ENCODE measurements at places on chromosomes 2 and 18. TPM values are rescaled to one million over a fixed set of nuclear protein-coding genes. Genes with fewer than 3 reads are reported as not detected.

DNA sequence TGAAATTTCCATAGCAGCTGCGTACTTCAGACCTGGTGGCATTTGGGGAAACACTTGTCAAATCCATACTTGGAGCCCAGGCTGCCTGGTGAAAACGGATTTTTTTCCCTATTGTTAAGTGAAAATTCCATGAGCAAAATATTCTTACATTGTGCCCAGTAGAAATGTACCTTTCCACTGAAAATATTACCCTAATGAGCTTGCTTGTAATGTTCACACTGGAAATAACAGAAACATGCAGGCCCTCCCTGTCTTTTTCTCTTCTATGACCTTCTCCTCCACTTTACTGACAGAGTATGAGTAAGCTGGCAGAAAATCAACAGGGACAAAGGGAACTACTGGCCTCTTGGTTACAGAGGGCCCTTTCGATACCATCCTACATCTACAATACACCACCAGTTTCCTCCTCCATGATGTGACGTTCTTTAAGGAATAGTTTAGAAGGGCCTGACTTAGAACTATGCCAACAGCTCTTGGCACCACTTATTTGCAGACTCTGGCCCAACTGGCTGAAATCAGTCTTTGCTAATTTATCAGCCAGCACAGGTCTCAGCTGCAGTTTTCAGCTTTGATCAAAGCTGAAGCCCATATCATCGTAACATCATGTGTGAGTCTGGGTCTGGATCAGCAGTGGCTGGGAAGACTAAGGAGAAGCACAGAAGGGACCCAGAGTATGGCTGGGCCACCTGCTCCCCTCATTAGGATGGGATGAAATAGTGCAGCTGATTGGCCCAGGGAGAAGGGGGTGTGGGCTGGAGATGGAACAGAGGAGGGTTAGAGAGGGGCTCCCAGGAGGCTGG, 272.2 kb upstream of the ID2 start:
- DNase-seq: no peak

DNA sequence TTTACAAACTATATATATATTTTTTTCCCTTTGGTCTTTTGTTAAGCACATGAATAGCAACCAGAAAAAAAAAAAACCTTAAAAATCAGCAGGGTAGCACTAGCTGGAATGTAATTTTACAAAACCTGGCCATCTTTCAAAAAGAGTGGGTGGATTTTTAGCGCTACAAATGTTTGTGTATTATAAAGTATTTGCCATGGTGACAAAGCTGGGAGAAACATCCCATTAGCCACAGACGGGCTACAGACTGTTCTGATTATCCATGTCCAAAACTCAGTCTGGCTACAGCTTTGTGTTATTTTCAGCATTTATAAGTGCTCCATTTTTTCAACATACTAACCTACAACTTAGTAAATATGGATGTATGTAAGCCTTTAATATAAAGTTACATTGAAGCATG, 249.5 kb upstream of the TANK start:
- DNase-seq: no peak

DNA sequence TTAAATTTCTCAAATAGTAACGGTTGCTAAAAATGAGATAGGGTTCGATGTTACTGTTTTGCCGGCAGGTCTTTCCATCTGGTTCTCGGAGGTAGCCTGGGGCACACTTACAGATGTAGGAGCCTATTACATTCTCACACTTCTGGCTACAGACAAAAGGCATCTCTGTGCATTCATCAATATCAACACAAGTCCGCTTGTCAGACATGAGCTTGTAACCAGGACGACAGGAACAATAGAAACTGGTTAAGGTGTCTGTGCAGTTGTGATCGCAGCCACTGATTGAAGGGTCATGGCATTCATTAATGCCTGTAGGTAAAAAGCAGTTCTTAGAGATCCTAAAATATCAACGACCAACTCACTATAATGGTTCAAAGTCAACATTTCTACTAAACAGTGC, 116.3 kb downstream of the DHRS9 start:
- DNase-seq: no peak

DNA sequence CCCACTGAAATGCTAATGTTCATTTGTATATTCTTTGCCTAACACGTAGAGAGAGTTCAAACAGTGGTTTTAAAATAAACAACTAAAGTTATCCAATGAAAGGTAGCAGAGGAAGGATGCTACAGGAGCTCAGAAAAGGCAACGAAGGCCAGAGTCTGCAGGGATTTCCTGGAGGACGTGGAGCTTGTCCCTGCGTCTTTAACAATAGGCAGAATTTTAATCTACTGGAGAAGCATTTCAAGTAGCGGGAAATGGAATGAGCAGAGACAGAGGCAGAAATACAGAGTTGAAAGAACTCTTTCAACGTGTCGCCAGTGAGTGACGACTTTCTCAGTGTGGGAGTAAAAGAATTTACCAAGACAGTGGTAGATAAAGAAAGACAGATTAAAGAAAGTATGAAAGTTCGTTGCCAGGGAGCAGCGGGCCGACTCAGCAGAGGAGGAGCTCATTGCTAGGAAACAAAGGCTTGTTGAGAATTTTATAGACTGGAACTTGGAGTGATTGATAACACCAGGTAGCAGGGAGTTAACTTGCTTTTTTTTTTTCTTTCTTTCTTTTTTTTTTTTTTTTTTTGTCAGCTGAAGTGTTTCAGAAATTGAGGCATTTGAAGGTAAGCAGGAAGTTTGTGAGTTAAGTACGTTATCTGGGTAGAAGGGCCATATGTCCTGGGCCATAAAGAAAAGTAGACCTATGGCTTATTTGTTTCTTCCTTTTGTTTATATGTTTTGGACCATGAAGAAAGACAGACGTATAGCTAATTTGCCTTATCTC, 625 bp upstream of the NBAS start:
- DNase-seq: no peak

DNA sequence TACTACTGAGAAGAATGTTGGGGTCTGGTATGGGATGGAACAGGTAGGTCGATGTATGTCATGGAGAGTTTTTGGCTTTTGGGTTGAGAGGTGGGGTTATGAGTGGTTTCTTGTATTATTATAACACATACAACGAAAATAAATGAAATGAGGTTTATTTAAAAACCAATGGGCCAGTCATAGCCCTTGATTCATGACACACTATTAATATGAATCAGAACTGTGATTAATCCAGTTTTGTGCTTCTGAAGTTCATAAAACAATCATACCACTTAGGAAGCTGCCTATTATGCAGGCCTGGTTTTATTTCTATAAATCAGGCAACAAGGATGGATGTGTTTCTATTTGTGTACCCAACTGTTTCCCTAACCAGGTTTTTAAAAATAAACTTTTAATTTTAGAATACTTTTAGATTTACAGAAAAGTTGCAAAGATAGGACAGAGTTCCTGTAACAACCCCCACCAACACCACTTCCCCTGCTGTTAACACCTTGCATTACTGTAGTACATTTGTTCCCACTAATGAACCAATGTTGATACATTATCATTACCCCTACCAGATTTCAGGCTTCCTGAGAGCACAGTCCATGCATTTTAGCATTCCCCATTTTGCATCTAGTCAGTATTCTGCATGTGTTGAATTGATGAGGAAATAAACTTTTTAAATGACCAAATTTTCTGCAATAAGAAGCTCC, 37.5 kb upstream of the NCOA1 start:
- DNase-seq: no peak

DNA sequence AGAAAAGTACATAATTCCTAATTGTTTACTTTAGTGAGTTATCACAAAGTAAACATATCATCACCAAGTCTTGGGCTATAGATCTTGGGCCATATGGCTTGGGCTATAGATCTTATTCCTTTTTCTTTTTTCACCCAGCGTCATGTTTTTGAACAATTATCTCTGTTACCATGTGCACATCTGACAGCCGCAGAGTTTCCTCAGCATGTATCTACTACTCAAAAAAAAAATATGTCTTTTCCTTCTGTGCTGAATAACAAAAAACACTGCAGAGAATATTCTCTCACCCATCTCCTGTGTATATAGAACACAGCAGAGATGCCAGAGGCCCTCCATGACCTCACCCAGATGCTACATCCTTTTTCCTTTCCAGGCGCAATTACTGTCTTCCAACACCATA, 76.2 kb upstream of the MYO3B start:
- DNase-seq: no peak

DNA sequence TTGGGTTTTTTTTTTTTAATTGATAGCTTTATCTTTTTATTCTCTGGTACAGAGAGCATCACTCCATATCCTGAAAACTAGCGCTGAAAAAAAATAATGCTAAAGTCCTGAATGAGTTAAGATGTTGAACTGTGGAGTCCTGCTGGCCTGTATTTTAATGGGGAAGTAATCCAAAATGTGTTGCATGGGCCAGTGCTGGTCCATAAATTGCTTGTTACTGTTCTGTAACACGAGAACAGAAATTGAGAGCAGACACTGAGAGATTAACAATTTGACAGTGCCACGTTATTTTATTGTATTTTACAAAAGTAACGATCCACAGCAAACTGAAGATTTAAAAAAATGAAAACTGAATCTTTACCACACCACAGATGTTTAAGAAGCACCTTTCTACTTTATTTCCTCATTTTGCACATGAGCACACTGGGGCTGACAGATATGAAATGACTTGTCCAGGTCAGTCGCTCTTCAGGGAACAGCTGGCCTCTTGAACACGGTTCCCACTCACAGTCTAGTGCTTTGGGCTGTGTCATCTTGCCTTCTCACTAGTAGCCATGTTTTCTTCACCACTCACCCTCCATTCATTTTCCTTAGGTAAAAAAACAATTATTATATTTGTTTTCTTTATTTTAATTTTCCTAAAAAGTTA, 35.3 kb downstream of the ZCCHC2 start:
- no peak for DNase-seq

Gene CNRIP1
- total RNA-seq: not detected

Gene ELAC1
- 5.6 TPM for total RNA-seq

Gene ADGRF3
- total RNA-seq: 0.93 TPM

Gene DNAH7
- 1.1 TPM for total RNA-seq

Gene SCG2
- total RNA-seq: not detected

Measured in endodermal cell (in vitro differentiated cells).